Stimulated activated CD4-positive, alpha-beta T cell treated with anti-CD3 and anti-CD28 coated beads, Interleukin-1b, Interleukin-23, amount 100 ng/mL, for 1 hour (primary cell): ENCODE measurements at places on chromosomes 3 and 15.

DNA sequence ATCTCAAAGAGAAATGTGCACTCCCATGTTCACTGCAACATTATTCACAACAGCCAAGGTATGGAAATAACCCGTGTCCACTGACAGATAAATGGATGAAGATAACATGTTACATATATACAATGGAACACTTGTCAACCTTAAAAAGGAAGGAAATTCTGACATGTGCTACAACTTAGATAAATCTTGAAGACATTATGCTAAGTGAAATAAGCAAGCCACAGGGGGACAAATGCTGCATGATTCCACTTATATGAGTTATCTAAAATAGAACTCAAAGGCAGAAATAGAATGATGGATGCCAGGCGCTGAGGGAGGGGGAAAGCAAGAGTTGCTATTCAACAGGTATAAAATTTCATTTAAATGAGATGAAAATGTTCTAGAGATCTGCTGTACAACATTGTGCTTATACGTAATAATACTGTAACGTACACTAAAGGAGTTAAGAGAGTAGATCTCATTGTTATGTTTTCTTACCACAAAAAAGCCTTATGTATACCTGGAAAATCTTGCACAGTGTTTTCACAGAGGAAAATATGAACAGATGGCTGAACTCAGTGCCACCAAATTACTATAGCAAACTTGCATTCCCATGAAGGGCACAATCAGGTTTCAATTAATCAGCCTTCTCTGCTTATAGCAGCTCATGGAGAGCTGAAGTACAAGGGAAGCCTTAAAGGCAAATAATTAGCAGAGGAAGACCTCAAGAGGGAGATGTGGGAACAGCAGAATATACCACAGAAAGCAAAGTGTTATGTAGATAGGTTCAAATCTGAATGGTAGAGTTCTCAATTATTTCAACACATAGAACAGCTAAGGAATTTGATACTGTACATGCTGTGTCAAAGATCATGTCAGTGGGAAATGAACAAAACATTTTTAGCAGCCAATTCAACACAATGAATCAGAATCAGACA, 8.1 kb upstream of the VPS39 start:
- DNase-seq = no peak

DNA sequence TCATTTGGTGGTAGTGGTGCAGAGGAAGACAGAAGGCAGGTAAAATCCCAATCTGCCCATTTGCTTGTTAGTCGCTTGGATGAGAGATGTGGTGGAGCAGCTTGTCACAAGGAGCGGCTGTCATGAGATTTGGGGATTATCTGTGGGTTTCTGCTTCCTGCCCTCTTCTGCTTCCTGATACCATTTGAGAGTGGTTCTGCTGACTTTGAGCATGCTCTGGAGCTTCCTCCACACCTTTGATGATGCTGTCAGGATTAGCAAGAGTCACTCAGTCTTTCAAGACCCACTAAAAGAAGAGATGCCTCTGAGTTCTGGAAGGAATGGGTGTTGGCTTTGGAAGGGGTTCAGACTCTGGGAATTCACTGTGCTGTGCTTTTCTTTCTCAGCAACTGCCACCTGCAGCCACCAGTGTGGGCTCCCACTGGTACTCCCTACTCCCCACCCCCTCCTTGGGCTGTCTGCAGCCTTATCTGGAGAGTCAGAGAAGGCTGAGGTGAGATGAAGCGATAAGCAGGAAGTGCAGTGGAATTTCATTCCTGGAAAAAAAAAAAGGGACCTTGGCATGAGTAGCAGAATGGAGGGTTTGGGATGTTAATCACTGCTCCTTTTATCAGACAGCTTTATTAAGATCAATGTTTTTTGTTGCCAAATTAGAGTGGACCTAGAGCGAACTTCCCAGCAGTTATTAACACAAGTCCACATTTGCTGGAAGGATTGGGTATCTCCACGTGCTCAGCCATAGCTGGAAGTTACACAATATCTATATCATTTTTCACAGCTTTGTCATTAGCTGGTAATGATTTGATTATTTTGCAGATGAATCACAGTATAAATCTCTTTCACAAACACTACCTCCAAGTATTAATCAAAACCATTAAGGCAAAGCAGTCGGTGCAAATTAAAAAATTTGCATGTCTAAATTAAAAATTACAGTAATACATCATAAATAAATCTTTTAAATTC, 233.0 kb upstream of the SATB1 start:
- DNase-seq = no peak

DNA sequence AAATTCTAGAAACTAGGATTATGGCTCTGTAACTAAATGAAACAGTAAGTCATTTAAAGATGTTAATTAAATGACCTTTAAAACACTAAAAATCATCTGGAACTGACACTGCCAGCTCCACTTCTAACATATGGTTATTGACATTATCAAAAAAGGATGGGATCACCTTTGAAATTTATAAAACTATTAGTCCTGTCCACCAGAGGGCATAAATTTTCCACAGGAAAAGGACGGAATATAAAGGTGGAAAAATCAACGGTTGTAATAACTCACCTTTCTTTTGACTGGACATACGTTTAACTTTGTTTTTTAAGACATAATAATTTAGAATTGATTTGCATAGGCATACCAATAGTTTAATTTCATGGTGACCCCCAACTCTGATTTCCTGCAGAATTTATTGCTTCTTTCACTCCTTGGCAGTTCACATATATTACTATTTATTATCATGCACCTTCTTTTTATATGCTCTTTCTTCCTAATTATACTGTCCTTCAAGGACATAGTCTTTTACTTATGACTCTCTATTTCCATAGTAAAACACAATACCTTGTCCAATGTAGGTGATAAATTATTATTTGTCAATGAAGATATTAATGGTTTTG, 345.7 kb downstream of the CADM2 start:
- no peak for DNase-seq

DNA sequence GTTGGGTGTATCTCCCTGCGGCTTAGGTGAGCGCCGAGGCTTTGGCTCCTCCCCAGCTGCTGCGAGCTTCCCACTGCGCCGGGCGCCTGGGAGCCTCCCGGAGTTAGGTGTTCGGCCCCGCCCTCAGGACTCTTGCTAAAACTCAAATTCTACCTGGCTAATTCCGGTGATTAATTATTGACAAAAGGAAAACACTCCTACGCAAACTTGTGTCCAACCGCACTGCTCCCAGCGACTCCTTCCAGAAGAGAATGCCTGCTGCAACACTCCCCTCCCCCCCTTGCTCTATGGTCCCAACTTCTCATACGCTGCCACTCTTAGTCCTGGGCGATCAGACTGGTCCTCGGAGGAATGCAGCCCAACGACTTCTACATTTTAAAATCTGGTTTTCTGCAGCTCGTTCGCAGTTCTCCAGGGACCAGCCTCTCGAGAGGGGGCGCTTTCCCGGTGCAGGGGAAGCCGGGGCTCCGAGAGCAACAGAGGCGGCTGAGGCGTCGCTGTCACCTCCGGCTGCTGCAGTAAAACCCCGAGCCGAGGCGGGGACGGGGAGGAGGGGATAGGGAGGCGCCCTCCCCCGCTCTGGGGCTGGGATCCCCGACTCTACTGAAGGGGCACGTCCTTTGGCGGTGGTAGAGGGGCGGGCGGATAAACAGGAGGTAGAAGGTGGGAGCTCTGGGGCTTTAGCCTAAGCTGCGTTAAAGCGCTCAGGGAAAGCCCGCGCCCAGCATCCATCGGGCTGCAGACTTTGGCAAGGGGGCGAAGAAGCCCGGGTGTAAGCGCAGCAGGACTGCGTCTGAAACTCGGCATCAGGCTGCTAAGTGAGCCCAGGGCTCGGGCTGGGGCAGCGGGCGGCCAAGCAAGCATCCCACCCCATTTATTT, at the start of gene SPTSSB:
SPTSSB (minus strand) TSS at position 77 of the 880 bp plus-strand sequence. CDS start 25,194 bp downstream, outside the sequence.
- peak; percentile 22 for DNase-seq

- DNase-seq = no peak
Observed at GRCh38 chr15:58554758-58555157, 123.0 kb downstream of the LIPC start.

GRCh38 chr3:128210711-128211110, 57.4 kb downstream of the EEFSEC start:
- DNase-seq = no peak

GRCh38 chr15:88395872-88396781, 71.1 kb downstream of the MRPL46 start:
- DNase-seq = no peak

- DNase-seq = no peak
Observed at GRCh38 chr15:100681335-100681746, 79.0 kb downstream of the ASB7 start.
